ENCODE measurements at places on chromosomes 12 and 14. TPM values are rescaled to one million over a fixed set of nuclear protein-coding genes. Genes with fewer than 3 reads are reported as not detected.
A peak's percentile ranks its signal among the peaks of the same experiment; 100 is the strongest.

PRICKLE1 gene
- total RNA-seq, result 20.0 TPM

DACT1 gene
- total RNA-seq, result 4.6 TPM

NUAK1 gene
- total RNA-seq, result 10.1 TPM

ULK1 gene
- total RNA-seq, result 57.2 TPM

NRXN3 gene
- total RNA-seq, result 1.5 TPM

TPH2 gene
- total RNA-seq, result 0.66 TPM

CLEC2A gene
- not detected for total RNA-seq

IKZF4 gene
- 13.9 TPM for total RNA-seq

PRB2 gene
- not detected for total RNA-seq

ANKRD33 gene
- 0.81 TPM for total RNA-seq

SRGAP1 gene
- 3.4 TPM for total RNA-seq

TEX52 gene
- total RNA-seq, result 0.20 TPM

SDR9C7 gene
- total RNA-seq, result not detected

CAPZA3 gene
- total RNA-seq, result not detected

NXPH4 gene
- 2.1 TPM for total RNA-seq

- no peak overlapping the region for H3K4me3 ChIP-seq
- H3K36me3 ChIP-seq, result peaks cover 6% of the 10 kb centered on the region
- H3K4me1 ChIP-seq, result peaks cover 4% of the 10 kb centered on the region
- DNase-seq, result peak; percentile 25
Observed at GRCh38 chr14:21023174-21023573, 1.7 kb downstream of the NDRG2 start.

- peaks cover 7% of the 10 kb centered on the region for H3K4me1 ChIP-seq
- peak overlapping the region; percentile 51 for H3K4me3 ChIP-seq
- DNase-seq, result no peak
- H3K27ac ChIP-seq, result no peak overlapping the region
Observed at GRCh38 chr14:99571303-99571986, 32.6 kb downstream of the CCDC85C start.

- H3K27ac ChIP-seq, result no peak overlapping the region
- no peaks in the 10 kb centered on the region for H3K36me3 ChIP-seq
- no peaks in the 10 kb centered on the region for H3K27me3 ChIP-seq
- no peak overlapping the region for H3K4me3 ChIP-seq
- DNase-seq, result no peak
- H3K4me1 ChIP-seq, result no peaks in the 10 kb centered on the region
Observed at GRCh38 chr12:101097829-101098580, 112.0 kb downstream of the SLC5A8 start.

DNA sequence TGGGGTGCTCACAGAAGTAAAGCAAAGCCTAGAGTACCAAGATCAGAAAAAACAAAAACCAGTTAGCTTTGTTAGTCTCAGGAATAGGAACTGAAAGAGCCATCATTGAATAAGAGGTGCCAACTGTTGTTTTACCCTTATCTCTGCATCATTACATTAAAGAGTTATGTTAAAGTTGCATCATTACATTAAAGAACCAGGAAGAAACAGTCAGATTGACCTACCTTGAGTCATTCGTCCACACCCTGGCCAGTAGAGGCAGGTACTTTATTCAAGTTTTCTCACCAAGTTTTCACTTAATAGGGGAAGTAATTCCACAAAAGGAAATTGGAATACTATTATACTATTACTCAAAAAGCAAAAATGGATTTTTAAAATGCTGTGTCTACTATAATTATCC is 121.7 kb upstream of the CNOT2 start:
- H3K4me1 ChIP-seq, result no peaks in the 10 kb centered on the region
- DNase-seq, result no peak
- no peaks in the 10 kb centered on the region for H3K36me3 ChIP-seq
- no peak overlapping the region for H3K27ac ChIP-seq
- no peak overlapping the region for H3K4me3 ChIP-seq

DNA sequence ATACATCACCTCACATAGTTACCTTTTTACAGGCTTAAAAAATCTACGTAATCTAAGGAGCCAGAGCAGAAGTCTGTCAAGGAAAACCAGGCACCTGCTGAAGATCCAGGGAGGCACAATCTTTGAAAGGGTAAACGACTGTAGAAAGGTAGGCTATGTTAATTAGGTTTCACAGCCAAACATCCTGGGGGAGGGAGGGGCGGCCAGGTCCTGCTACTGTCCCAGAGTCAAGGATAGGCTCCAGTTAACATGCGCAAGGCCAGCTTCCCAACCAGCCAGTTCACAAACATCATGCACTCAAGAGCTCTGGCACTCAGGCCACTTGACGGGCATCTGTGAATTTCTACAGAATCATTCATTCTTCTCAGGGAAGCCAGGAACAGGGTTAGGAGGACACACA is 22.9 kb downstream of the NIN start:
- peak; percentile 40 for DNase-seq
- H3K27me3 ChIP-seq, result no peaks in the 10 kb centered on the region
- no peak overlapping the region for H3K4me3 ChIP-seq
- peaks cover 5% of the 10 kb centered on the region for H3K36me3 ChIP-seq
- H3K27ac ChIP-seq, result no peak overlapping the region
- peaks cover 4% of the 10 kb centered on the region for H3K4me1 ChIP-seq

DNA sequence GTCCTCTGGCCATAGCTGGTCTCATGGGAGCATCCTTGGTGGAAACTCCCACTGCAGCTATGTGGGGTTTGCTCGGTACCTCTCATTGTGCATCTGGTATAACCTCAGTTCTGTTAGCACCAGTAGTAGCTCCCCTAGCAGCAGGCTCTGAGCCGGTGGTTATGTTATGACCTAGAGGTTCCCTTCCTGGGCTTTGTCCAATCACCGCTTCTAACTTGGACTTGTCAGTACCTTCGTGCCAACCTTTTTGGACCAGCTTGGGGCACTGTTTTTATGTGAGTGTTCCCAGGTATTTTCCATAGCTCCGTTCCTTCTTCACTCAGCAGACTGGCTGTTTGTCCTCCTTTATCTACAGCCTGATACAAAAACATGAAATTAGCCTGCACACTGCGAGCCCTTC is 55.7 kb downstream of the ATG14 start:
- peaks cover 9% of the 10 kb centered on the region for H3K36me3 ChIP-seq
- no peak for DNase-seq
- no peaks in the 10 kb centered on the region for H3K4me1 ChIP-seq
- no peak overlapping the region for H3K27ac ChIP-seq
- H3K4me3 ChIP-seq, result no peak overlapping the region

- H3K27me3 ChIP-seq, result no peaks in the 10 kb centered on the region
- no peaks in the 10 kb centered on the region for H3K36me3 ChIP-seq
- H3K4me3 ChIP-seq, result no peak overlapping the region
- H3K27ac ChIP-seq, result no peak overlapping the region
- DNase-seq, result no peak
Observed at GRCh38 chr12:39920222-39920621, 185.7 kb downstream of the SLC2A13 start.

DNA sequence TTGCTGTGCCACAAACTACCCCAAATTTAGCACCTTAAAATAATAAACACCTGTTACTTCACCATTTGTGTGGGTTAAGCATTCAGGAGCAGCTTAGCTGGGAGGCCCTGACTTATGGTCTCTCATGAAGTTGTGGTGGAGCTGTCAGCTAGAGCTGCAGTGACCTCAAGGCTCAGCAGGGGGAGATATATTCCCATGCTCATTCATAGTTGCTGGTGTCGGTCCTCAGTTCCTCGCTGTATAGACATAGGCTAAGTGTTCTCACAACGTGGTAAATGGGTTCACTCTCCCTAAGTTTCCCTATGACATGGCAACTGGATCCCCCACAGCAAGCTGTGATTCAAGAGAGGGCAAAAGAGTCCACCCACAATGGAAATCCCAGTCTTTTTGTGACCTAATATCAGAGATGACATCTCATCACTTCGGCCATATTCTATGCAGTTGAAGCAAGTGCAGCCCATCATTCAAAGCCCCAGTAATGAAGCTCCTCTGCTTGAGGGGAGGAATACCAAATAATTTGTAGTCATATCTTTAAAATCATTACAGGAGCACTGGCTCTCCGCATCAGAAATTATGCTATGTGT is 41.1 kb downstream of the PRB3 start:
- peak; percentile 79 for DNase-seq
- no peak overlapping the region for H3K4me3 ChIP-seq
- H3K27me3 ChIP-seq, result no peaks in the 10 kb centered on the region

GRCh38 chr14:103361867-103362266 is 23.3 kb upstream of the MARK3 start:
- H3K4me3 ChIP-seq, result no peak overlapping the region
- DNase-seq, result no peak
- H3K36me3 ChIP-seq, result peaks cover 12% of the 10 kb centered on the region
- no peaks in the 10 kb centered on the region for H3K27me3 ChIP-seq
- H3K4me1 ChIP-seq, result no peaks in the 10 kb centered on the region
- H3K27ac ChIP-seq, result no peak overlapping the region

DNA sequence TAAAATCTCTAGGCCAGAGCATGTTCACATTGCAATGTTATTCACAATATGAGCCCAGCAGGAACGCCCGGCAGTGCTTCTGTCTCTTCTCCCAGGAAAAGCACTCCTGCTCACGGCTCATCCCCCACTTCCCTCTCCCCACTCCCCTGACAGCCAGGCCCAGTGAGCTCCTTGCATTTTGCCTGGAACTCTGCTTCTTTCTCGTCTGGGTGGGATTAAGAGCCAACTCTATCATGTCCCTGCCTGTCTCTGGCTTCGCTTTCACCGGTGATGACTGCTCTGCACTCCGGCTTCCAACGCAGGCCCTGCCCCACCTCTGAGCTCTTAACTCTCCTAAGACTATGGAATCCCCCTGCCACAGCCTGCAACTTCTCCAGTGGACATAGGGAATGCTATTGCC is 2.5 kb downstream of the PLEK2 start:
- H3K4me3 ChIP-seq, result no peak overlapping the region
- H3K27ac ChIP-seq, result no peak overlapping the region
- no peaks in the 10 kb centered on the region for H3K27me3 ChIP-seq
- H3K36me3 ChIP-seq, result no peaks in the 10 kb centered on the region
- H3K4me1 ChIP-seq, result no peaks in the 10 kb centered on the region

DNA sequence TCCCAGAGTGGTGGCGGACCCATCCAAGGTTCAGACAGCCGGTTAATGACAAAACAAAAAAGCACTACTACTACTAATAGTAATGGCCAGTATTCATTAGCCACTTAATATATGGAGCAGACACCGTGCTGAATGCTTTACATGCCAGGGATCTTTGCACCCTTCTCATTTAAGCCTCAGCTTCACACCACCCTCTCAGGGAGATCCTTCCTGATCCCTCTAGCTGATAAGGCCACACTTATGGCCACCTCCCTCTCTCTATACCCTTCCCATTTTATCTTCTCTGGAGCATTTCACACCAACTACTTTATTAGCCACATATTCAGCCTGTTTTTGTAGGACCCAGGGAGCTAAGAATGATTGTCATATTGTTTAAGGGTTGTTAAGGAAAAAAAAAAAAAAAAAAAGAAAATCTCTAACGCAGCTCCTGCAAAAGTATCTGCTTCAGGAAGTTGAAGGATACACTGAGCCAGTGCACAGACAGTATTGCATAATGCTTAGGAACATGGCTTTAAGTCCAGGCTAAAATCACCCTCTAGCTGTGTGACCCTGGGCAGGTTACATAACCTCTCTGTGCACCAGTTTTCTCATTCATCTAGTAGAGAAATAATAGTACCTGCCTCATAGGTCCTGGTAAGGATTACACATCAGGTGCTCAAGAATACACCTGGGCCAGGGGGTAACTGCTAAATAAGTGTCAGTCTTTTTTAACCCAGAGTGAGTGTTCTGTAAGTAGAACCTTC is 29.4 kb downstream of the NUAK1 start:
- H3K27me3 ChIP-seq, result no peaks in the 10 kb centered on the region
- H3K36me3 ChIP-seq, result peaks cover 3% of the 10 kb centered on the region

DNA sequence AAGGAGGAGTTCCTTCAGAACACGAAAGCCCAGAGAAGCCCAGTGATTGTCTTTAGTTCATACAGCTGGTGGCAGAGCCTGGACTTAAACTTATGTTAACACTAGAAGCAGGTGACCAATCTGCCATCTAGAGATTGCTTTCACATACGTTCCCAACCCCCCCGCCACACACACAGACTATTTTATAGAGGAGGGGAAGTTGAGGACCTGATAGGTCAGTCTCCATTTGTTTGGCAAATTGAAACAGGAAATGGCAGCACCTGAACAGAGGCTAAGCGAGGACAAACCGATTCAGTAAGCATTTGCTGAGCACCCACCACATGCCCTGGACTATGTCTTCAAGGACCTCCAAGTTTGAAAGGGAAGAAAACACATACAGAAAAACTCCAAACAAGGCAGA is 4.8 kb upstream of the PLEKHD1 start:
- H3K27ac ChIP-seq, result no peak overlapping the region
- H3K27me3 ChIP-seq, result peaks cover 23% of the 10 kb centered on the region
- no peaks in the 10 kb centered on the region for H3K4me1 ChIP-seq
- H3K4me3 ChIP-seq, result no peak overlapping the region

GRCh38 chr14:93347850-93348249 is 868 bp downstream of the COX8C start:
- no peak overlapping the region for H3K4me3 ChIP-seq
- peaks cover 6% of the 10 kb centered on the region for H3K4me1 ChIP-seq
- peaks cover 30% of the 10 kb centered on the region for H3K36me3 ChIP-seq
- H3K27me3 ChIP-seq, result no peaks in the 10 kb centered on the region
- no peak for DNase-seq
- H3K27ac ChIP-seq, result no peak overlapping the region

- no peak for DNase-seq
- H3K4me3 ChIP-seq, result no peak overlapping the region
- no peaks in the 10 kb centered on the region for H3K4me1 ChIP-seq
Observed at GRCh38 chr14:51447411-51447810, 204.3 kb upstream of the FRMD6 start.

DNA sequence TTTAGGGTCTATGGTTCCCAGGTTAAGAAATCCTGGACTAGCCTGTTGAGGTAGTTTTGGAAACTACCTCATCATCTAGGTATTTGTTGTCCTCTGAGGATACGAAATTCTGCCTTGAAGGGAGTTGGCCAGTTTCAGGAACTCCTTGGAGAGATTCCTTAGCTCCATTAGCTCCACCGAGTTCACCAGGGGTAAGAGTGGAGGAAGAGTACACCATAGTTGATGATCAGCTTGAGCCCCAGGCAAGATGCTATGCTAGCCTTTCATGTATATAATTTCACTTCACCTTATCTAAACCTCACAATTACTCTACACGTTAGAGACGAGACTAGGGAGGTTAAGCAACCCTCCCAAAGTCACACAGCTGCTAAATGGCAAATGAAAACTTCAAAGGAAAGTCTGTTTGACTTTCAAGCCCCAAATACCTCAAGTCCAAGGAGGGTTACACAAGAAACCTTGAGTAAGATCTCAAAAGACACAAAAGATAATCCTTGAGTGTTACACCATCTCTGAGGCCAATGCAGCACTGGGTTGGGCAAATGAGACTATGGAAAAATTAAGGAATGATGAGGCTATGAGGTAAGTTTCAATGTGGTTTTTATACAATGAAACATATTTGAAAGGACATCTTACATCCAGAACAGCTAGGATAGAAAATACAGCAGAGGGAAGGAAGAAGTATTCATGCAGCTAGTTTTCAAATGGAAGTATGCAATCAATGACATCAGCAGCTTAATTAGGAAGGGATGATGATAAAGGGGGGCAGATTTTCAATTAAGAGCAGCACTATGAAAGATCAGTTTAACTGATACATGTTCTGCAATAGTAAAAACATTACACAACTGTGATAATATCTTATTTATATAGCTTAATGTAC is 97.2 kb upstream of the KRAS start:
- no peak for DNase-seq
- no peaks in the 10 kb centered on the region for H3K27me3 ChIP-seq
- no peaks in the 10 kb centered on the region for H3K4me1 ChIP-seq
- no peak overlapping the region for H3K27ac ChIP-seq

Data from H9 (cell line).